ENCODE measurements at places on chromosomes 13 and 19.

DNA sequence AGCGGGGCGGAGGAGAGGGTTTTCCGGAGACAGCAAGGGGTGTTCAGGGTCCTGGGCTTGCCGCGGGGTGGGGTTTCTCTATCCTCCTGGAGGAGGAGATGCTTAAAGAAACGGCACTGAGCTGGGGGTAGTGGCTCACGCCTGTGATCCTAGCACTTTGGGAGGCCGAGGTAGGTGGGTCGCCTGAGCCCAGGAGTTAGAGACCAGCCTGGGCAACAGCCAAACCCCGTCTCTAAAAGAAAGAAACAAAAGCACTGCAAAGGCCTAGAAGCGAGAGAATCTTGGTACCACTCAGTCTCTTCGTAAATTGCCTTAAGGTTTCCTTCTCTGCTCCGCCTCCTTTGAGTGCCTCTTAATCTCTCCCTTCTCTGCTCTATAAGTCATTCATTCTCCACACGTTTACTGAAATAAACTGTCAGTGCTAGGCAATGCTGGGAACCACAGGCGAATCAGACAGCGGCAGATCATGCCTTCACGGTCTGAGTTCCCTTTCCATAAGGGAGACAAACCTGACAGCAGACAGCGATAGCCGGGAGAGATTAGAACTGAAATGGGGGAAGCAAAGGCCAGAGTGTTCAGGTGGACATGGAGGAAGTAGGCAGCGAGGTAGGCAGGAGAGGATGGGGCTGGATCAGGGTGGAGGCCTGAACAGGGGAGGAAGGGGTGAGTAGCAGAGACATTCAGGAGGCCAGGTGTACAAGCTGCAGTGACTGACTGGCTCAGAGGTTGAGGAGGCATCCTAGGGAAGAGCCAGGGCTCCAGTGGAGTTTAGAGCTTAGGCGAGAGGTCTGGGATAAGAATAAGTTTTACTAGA, 580 bp downstream of the EIF3K start:
- DNase-seq = no peak

DNA sequence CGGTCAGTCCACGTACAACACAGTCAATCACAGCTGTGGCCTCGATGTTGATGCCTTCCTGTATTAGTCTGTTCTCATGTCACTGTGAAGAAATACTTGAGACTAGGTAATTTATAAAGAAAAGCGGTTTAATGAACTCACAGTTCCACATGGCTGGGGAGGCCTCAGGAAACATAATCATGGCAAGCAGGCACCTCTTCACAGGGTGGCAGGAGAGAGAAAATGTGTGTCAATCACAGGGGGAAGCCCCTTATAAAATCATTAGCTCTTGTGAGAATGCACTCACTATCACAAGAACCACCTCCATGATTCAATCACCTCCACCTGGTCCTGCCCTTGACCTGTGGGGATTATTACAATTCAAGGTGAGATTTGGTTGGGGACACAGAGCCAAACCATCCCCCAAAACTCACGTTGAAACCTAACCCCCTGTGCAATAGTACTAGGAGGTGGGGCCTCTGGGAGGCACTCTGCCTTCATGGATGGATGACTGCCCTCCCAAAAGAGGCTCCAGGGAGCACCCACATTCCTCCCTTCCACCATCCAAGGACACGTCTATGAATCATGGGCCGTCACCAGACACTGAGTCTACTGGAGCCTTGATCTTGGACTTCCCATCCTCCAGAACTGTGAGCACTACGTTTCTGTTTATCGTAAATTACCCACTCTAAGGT, 2.3 kb upstream of the PROZ start:
- no peak for DNase-seq

DNA sequence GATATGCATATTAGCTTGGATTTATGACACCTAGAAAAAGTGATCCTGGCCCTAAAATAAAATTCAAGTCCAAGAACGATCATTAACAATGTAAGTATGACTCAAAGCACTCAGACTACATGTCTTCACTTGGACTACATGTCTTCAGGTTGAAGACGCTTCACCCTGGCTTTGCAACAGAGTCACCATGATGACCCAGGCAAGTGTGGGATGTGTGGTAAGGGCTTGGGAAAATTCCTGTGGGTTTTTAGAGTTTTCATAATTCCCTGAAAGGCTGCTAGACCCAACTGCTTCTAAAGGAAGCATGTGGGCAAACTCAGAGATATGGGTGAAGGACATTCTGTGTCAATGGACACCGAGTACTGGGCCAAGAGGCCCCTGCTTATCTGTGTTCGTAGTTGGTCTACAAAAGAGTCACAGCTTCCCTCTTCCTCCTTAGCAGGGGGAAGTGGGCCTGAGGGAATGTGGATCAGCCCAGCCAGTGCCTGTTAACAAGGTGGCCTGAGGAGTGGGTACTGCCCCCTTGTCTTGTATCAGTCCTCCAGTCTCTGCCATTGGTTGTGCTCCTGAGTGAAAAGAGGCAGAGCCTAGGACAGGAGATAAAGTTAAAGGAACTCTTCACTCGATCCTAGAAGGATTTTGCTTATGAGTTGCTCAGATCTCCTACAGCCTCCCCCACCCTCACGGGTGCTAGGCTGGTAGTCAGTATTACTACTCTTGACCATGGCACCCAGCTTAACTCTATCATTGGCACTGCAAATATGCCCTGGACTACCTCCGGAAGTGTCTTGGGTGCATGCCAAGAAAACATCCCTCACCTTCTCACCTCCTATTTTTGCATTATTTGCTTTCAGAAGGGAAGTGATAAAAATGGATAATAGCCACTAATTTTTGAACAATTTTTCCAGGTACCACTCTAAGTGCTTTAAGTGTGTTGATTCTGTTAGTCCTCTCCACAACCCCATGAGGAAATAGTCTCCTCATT, 406.3 kb downstream of the COG6 start:
- no peak for DNase-seq

DNA sequence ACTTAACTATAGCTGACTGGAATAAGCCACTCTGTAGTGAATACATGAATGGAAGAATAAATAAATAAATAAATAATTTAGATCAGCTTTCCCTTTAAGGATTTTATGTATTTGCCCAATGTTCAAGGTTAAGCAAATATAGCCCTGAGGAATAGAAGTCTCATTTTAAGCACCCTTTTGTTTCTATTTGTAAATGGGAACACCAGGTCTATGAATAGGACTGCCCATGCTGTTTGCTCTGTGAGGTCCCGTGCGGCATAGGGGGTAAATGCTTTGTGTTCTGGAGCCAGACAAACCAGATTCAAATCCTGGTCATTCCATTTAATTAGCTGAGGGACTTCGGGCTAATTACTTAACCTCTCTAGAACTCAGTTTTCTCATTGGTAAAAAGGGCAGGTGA, 29.3 kb downstream of the CBY2 start:
- no peak for DNase-seq

- DNase-seq = no peak
Measured at GRCh38 chr19:29546583-29547190, 20.9 kb downstream of the VSTM2B start.

- no peak for DNase-seq
Measured at GRCh38 chr13:26202365-26202972, 19.6 kb downstream of the RNF6 start.

DNA sequence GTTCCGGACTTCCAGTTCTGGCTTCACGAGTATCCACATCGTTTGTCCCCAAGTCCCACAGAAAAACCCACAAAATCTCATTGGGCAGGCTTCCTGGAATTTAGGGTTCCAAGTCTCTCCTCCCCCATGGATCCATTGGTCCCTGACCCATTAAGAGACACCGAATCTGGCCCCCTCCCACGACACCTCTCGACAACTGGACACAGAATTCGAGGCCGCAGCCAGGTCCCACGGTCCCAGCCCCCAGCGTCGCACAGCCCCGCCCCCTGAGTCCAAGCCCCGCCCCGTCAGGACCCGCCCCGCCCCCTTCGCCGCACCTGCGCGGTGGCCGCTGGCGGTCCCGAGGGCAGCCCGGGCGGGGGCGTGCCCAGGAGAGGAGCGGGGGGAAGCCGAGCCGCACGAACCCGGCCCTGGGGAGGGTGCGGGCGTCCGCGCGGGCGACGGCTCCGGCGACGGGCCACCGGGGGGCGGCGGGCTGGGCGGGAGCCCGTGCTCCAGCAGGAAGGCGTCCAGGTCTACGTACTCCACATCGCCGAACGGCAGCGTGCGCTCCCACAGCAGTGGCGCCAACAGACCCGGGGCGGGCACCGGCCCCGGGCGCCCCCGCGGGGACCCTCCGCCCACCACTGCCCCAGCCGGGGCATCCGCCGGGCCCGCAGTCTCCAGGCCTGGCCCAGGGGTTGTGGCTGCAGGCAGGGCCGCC, 1.8 kb downstream of the DBP start:
- DNase-seq = no peak

DNA sequence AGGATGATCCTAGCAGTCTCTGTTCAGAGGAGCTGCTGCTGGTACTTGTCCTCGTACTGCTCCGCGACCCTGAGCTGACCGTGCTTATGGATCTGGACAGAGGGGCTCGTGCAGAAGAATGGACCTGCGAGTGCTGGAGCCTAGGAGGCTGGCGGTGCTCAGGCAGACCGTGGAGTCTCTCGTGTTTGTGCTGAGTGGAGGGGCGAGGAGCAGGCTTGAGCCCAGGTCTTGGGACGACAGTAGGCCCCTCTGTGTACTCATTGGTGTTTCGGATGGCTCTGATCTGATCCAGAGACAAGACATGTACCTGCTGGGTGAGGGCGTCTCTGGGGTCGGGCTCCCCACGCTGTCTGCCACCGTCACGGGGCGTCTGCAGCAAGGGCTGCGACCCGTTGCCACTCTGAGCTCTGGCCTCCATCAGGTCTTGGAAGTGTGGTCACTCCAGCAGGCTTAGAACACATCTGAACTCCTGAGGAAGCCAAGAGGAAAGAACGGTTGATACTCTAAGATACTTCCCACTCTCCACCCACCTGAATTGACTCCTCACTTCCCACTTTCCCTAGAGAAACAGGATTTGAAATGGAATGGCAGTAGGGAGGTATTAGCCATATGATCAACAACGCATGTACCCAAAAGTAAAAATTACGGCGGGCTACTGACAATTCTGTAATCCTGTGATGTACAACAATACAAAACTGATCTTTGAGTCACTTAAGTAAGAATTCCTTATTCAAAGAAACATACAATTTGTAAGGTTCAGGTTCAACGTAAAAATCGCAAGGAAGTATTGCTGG, 3.4 kb downstream of the SPRY2 start:
- DNase-seq = no peak

- DNase-seq = no peak
Measured at GRCh38 chr19:49631014-49631588, 8.8 kb downstream of the RRAS start.

- DNase-seq = no peak
Measured at GRCh38 chr19:36113425-36113824, 1.2 kb downstream of the POLR2I start.

GRCh38 chr13:30142486-30143211, 164.7 kb downstream of the KATNAL1 start:
- DNase-seq = no peak

GRCh38 chr19:19515642-19516519, at the start of gene NDUFA13:
Gene NDUFA13 (plus strand): TSS chr19:19516225. CDS start chr19:19516239, 14 bp downstream.
- peak; percentile 76 for DNase-seq

GRCh38 chr19:54035215-54036178, 28.2 kb downstream of the VSTM1 start:
- peak; percentile 84 for DNase-seq

DNA sequence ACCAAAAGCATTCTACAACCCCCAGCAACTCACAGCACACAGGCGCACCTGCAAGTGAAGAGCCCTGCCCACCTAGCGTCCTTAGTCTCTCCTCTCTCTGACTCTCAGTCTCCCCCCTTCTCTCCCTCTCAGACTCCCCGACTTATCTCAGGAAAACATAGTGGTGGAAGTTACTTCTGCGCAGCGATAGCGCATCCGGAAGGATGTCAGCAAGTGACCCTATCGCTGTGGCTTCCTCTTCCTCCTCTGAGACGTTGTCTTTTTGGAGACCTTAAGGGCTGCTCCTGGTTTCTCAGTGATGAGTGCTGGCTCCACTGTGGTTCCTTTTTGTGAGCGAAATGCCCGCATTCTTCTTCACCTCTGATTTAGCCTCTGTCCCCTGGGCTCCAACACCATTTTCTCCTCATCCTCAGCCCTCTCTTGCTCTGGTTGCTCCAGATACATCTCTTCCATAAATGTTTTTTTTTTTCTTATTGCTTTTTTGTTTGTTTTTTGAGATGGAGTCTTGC, 1.4 kb upstream of the YIF1B start:
- DNase-seq = no peak

GRCh38 chr13:44894001-44894770, 95.1 kb downstream of the NUFIP1 start:
- DNase-seq = no peak

GRCh38 chr19:3508771-3509535, 2.8 kb downstream of the FZR1 start:
- DNase-seq = no peak

DNA sequence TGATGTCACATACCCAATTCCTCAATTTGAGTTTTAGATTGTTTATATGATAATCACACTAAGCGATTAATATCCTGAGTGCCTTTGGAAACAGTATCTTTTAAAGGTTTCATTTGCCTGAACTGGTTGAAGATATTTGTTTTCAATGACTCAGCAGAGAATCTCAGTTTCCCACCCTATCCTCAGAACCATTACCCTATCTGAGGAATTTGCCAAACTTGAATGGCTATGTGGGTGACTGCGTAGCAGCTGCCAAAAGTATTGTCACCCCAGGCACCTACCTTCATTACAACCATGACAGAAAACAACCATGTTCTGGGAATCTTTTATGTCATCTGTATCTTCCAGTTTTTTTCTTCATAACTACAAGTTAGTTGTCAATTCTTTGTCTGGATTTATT, 440.1 kb upstream of the NBEA start:
- no peak for DNase-seq

GRCh38 chr19:45952686-45953505, 20.8 kb downstream of the NOVA2 start:
- DNase-seq = peak; percentile 75

- no peak for DNase-seq
Measured at GRCh38 chr13:21465710-21466160, 6.6 kb upstream of the ZDHHC20 start.

DNA sequence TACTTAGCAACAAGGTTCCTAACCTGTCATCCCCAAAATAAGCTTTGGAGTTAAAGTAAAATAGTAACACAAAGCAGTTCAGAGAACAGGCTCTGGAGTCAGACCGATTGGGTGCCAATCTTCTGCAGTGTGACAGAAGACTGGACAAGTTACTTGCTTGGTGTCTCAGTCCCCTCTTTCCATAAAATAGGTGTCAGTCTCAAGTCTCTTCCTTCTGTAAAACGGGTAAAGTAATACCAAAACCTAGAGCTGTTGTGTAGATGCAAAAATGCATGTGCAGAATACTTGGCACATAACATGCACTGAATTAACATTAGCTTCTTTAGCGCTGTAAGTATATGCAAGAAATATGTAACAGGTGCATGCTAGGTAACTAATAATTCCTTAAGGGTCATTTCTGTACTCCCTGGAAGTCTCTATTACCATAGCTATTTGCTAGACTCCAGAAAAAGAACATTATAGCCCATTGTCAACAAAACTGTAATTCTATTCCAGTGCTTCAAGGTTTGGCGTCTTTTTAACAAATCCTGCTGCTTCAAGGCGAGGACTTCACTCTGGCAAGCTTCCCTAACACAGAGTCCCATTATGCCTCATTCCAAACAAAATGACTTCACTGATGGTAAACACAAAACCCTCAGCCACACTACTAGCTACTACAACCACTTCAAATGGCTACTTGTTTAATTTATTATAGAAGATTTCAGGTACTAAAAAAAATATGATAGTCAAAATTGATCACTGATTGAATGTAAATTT, 32.8 kb downstream of the ELF1 start:
- DNase-seq = no peak
